ENCODE measurements at places on chromosomes 5 and 9. TPM values are rescaled to one million over a fixed set of nuclear protein-coding genes. Genes with fewer than 3 reads are reported as not detected.
A peak's percentile ranks its signal among the peaks of the same experiment; 100 is the strongest.

GRCh38 chr5:71589903-71590302, 2.8 kb downstream of the MCCC2 start:
- no peak for DNase-seq

DNA sequence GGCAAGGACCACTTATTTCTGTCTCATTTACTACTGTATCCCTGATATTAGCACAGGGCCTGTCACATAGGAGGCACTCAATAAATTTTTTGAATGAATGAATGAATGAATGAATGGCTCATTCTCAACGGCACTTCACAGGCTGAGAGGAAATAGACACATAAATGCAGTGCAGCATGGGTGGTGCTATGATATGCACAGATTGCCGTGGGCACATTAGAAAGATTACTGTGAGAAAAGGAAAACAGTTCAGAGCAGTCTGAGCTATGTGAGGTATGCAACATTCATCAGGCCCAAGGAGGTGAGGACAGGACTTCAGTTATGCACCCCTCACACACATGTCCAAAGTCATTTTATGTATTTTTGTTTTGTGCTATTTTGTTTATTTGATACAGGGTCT, 6.4 kb upstream of the NOL6 start:
- no peak for DNase-seq

GRCh38 chr9:136856541-136857141, 4.5 kb downstream of the MAMDC4 start:
- DNase-seq: no peak

SLC35A4 gene
- 65.9 TPM for polyA plus RNA-seq

- no peak for DNase-seq
Measured at GRCh38 chr5:90294604-90295003, 115.0 kb downstream of the CETN3 start.

DNA sequence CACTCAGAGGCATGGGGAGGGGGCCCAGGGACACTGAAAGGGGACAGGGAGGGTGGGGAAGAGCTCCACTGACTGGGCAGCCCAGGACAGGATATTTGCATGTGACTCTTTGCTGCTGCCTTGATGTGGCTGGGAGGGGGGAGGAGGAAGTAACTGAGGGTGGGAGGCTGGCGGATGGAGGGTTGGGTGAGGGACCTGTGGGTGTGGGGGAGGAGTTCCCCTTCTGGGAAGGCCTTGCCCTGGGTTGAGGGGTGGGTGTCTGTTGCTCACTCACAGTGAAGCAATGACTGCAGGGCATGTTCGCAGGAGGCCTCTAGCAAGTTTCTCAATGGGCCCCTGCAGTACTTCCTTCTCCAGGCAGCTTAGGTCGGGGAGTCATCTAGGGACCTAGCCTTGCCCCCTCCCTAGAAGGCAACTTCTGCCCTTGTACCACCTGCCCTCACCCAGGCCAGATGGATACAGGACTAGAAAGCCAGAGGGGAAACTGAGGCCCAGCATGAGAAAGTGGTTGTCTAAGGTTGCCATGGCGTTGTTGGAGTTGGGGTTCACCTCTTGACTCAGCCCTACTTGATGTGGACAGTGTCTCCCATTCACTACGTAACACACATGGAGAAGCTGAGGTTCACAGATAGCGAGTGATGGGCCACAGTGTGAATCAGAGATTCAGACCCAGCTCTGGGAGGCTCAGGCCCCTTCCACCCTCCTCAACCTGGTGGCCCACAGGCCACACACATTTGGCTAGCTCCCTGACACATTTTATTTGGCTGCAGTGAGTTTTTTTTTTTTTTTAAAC, 3.0 kb downstream of the GRK6 start:
- DNase-seq: peak; percentile 86

S100Z gene
- polyA plus RNA-seq: 0.69 TPM

DNA sequence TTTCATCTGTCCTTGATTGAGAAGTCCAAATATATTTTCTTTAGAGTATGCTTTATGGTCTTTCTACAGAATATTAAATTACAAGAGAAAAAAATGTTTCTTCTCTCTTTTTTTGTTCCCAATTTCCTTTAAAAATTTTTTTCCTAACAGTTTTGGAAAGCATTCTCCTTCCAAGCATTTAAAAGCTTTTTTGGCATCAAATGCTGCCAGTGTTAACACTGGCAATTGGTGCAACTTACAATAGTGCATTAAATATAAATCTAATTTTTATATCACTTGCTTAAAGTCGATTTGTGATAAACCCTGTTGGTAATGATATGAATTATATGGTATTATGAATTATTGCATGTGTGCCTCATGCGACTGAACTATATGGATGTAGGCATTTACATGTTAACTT, 165.9 kb upstream of the ELL2 start:
- DNase-seq: no peak

CYLC2 gene
- polyA plus RNA-seq: not detected

C5orf46 gene
- polyA plus RNA-seq: not detected

- DNase-seq: no peak
Measured at GRCh38 chr5:75342836-75343235, 5.8 kb downstream of the HMGCR start.

DNA sequence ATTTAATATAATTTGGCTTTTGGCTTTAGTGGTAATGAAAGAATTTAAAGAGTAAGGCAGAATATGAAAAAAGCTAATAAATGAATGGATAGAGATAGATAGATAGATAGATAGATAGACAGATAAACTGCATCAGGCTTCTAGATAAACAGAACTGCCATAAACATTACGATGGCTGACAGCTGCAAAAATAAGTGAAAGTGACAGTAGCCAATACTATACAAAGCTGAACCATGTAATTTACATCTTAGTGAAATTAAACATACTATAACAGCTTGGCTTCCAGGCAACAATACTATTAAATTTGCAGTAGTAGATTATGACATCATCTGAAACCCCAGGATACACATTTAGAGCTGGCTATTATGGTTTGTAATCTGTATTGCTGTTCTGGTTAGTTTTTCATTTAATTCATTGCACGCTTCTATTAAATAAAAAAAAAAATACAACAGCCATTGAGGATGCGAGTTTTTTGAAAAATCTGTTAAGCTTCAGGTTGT, 1354.8 kb downstream of the PTPRD start:
- DNase-seq: no peak

SCGB3A2 gene
- polyA plus RNA-seq: 3.6 TPM

DNA sequence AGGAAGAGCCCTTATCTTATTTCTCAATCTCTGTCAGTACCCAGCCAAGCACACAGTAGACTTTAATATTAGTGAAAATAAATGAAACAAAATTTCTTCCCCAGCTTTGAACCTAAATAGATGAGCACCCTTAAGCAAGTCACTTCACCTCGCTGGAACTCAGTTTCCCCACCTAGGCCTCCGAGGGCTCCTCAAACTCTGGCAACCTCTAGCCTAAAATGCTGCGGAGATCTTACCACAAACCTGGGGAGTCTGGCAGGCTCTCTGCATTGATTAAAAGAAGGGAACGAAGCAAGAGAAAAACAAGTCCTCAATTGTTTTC, 326 bp downstream of the RIGI start:
- no peak for DNase-seq

DNA sequence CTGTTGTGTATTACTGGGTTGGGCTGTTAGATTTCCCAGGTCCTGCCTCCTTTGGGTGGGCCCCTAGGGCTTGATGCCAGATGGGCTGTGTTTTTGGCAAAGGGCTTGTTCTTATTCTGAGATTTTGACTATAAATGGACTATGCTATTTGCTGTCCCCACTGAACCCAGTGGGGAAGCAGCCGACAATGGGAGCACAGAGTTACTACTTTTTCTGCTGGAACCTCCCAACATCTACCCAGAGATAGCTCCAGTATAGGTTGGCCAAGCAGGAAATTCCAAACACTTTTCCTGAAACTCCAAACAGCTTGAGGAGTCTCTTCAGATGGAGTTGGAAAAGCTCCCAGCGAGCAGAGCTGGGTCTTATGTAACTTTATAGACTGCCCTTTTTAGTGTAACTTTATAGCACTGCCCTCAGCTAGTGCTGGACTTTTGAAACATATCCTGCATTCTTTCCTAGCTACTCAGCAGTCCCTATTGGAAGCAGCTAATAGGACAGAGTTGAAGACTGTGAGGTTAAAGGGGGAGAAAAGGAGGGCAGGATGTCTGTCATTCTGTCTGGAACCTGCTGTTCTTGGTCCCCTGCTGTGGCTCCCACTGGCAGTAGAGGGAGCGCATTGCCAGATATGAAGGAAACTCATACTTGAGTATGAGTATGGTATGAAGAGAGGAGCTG, 21.0 kb downstream of the RUSC2 start:
- peak; percentile 94 for DNase-seq

- no peak for DNase-seq
Measured at GRCh38 chr5:30572279-30572678, 621.2 kb upstream of the CDH6 start.

DNA sequence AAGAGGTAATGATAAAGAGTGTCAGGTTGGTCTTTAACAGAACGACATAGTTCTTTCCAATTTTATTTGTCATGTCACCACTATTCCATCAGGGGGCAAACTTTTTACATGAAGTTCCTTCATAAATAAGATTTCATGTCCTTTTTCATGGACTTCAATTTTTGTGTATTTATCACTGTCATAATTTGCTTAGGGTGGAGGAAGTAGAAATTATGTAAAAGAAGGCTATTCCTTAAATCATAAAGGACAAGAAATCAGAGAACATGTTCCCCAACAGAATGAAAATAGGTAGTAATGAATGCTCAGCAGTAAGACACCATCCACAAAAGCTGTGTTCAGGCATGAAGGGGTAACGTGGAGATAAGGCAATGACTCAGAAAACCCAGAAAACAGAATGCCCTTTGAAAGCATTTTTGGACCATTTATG, 72.7 kb downstream of the ZFAND5 start:
- DNase-seq: no peak

DNA sequence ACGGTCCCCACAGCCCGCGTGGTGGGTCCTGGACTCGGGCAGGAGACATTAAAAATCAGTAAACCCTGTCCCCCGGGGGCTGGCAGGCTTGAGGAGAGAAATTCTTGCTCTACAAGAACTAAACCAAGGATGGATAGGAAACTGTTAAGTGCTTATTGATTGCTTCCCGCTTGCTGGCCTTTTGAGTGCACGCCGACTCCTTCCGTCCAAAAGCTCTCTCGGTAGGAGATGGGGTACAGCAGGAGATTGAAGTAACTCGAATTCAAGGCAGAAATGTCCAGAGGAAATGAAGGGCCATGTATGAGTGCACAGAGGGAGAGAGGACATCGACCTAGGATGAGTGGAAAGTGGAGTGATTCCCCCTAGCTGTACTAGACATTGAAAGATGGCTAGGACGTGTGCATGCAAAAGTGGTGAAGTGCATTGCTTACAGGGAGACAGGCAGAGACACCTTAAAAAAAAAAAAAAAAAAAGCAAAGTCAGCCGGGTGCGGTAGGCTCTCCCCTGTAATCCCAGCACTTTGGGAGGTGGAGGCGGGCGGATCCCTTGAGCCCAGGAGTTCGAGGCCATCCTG, 923 bp downstream of the RECK start:
- DNase-seq: peak; percentile 68

BHMT2 gene
- polyA plus RNA-seq: 0.92 TPM

GRCh38 chr9:88587885-88588649, 53.1 kb downstream of the NXNL2 start:
- DNase-seq: no peak

NSG2 gene
- 4.9 TPM for polyA plus RNA-seq

TAF11L14 gene
- not detected for polyA plus RNA-seq

CCL27 gene
- not detected for polyA plus RNA-seq

SPIN1 gene
- 23.3 TPM for polyA plus RNA-seq

KCNN2 gene
- 0.31 TPM for polyA plus RNA-seq

PCDHAC2 gene
- 0.66 TPM for polyA plus RNA-seq

DAB2 gene
- polyA plus RNA-seq: 20.8 TPM

PLAC8L1 gene
- polyA plus RNA-seq: not detected

ANKRD33B gene
- 2.1 TPM for polyA plus RNA-seq

DNA sequence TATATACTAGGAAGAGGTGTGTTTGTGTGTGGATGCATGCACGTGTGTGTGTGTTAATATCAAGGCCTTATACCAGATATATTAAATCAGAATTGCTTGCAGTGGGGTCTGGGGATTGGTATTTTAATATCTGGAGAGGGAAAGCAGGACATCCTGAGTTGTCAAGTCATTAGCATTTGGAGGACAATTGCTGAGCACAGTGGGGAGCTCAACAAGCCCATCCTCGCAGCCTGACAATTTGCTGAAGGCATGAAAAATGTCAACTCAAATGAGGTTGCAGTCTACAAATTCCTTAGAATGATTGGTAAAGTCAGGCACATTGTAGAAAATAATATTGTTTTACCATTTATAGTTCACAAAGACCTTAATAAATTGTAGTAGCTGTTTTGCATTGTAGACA, 627.4 kb downstream of the LRRC70 start:
- no peak for DNase-seq

DNA sequence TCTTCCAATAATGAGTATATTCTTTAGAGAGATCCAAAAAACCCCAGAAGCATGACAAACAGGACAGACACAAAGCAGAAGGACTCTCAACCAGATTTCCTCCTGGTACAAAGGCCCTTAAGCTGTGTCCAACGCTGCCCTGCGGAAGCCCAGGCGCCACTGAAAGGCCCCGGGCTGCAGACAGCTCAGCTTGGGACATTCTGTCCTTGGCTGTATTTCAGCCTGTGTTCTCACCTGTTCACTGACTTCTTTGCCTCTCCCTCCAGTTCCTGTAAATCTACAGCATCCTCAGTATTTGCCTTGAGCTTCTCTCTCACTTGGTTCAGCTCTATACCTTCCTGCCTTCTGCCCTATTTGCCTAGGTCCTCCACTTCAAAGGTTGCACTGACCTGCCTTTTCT, 96.5 kb downstream of the SH3TC2 start:
- DNase-seq: peak; percentile 76

Data from sigmoid colon (tissue), 7 donors.